ENCODE measurements at places on chromosomes 3 and 15. TPM values are rescaled to one million over a fixed set of nuclear protein-coding genes. Genes with fewer than 3 reads are reported as not detected.

MFGE8 gene
- total RNA-seq, result 81.4 TPM

HRG gene
- total RNA-seq, result under 0.01 TPM

CFAP100 gene
- not detected for total RNA-seq

ETV5 gene
- 80.3 TPM for total RNA-seq

YEATS2 gene
- 33.5 TPM for total RNA-seq

IL20RB gene
- total RNA-seq, result 12.7 TPM

WDR93 gene
- total RNA-seq, result 0.17 TPM

SPATA12 gene
- total RNA-seq, result 0.21 TPM

SPINT1 gene
- 226 TPM for total RNA-seq

SLC6A1 gene
- not detected for total RNA-seq

C3orf20 gene
- 0.12 TPM for total RNA-seq

TMEM62 gene
- 14.8 TPM for total RNA-seq

POLG gene
- 66.7 TPM for total RNA-seq

PP2D1 gene
- not detected for total RNA-seq

MYO5C gene
- 2.4 TPM for total RNA-seq

GOLGA8M gene
- not detected for total RNA-seq

HDC gene
- total RNA-seq, result not detected

TLR9 gene
- not detected for total RNA-seq

APBA2 gene
- total RNA-seq, result 13.5 TPM

KIF23 gene
- 30.2 TPM for total RNA-seq

CD86 gene
- total RNA-seq, result 9.6 TPM

ADAMTS7 gene
- 10.6 TPM for total RNA-seq

RPL35A gene
- 318 TPM for total RNA-seq

DNASE1L3 gene
- not detected for total RNA-seq

MCF2L2 gene
- total RNA-seq, result 2.7 TPM
